GM06990 (cell line): ENCODE measurements at places on chromosomes 5 and 9.

DNA sequence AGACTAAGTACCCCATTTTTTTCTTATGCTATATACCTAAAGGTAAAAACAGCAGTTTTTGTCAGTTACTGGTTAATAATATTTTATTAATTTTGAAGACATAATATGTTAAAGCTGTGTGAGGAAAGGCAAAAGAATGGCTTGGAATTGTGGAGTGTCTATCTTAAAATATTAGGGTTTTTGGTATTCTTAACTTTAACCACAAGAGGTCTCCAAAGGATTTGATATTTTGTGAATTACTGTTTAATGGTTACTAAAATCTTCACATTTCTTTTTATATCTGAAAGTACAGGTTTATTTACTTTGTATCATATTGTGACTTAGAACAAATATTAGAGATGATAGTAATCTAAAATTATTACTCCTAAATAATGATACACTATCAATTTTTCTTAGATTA lies 32.0 kb upstream of the DHFR start:
- DNase-seq: no peak

- no peak for DNase-seq
These were observed 72.7 kb downstream of the MRPL36 start for GRCh38 chr5:1726956-1727355.

- DNase-seq: no peak
These were observed 121.7 kb downstream of the NREP start for GRCh38 chr5:111635151-111635902.

- DNase-seq: no peak
These were observed 56.8 kb upstream of the TMEM252 start for GRCh38 chr9:68597362-68597997.

DNA sequence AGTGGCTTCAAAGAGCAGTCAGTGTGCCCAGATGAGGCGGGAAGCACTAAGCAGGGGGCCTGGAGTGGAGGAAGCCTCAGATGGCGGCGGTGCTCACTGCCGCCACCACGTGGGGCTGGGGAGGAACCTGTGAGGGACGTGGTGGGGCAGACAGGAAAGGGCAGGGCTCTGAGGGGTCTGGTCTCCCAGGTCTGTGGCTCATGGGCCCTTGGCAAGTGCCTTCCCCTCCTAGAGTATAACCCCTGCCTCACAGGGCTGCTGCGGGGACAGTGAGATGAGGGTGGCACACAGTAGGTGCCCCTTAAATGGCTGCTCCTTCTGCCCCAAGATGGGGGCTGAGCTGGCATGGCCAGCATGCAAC lies 26.6 kb downstream of the NR5A1 start:
- DNase-seq: peak; percentile 42

DNA sequence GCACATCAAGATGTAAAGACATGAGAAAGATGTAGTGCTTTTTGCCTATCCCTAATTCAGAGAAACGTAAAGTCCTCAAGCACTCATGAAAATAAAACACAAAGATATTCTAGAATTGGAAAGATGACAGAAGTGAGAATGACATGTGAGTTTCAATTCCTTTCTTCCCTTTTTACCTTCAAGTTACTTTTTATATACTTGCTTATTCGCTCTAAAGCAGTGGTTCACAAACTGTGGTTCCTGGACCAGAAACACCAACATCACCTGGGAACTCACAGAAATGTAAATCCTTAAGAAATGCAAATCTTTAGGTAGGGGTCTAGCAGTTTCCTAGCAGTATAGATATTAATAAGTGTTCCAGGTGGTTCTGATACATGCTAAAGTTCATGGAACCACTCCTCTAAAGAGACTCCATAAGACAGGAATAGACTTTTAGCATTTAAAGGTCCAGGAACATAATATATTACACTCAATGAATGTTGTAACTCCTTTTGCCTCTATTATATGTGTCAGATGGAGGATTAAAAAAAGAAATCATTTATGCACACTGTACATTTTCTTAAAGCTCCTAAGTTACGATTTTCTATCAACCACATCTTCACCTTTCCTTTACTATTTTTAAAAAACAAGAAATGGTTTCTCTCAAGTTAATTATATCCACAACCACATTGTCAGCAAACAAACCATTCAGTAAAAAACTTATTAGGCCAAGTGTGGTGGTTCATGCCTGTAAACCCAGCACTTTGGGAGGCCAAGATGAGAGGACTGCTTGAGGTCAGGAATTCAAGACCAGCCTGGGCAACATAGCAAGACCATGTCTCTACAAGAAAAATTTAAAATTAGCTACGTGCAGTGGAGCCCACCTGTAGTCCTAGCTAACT lies 39.9 kb downstream of the ERP44 start:
- DNase-seq: peak; percentile 78

DNA sequence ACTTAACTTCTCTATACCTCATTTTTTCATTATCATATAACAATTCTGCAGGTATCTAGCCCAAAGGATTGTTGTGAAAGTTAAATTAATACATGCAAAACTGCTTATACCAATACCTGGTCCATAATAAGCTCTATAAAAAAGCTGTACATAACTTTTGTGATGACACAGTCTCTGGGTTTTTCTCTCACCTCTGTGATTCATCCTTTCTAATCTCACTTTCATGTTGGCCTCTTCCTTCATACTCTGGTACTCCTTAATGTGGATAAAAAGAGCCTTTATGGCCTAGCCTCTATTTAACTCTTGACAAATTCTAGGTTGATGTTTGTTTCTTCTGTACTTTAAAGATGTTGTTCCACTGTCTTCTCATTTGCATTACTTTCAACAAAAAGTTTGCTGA lies 162.9 kb upstream of the ACOT12 start:
- DNase-seq: no peak

GRCh38 chr5:157069949-157070348 lies 11.0 kb upstream of the HAVCR1 start:
- DNase-seq: no peak

DNA sequence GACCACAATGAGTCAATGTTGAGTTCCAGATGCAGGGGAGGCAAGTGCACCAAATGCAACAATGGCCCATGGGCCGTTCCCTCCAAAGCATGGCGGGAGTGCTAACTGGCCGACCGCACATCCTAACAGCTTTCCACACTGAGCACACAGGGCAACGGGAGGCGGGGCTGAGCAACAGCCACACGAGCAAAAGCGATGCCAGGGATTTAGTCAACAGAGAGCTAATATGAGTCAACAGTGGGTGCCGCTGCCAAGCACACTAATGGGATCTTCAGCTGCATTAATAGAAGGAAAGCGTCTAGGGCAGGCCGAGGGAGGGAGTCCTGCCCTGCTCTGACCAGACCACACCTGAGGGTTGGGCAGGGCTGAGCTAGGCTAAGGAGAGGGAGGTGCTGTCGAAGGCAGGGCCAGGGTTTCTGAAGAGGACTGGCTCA lies 4.6 kb downstream of the EPB41L4B start:
- DNase-seq: no peak

DNA sequence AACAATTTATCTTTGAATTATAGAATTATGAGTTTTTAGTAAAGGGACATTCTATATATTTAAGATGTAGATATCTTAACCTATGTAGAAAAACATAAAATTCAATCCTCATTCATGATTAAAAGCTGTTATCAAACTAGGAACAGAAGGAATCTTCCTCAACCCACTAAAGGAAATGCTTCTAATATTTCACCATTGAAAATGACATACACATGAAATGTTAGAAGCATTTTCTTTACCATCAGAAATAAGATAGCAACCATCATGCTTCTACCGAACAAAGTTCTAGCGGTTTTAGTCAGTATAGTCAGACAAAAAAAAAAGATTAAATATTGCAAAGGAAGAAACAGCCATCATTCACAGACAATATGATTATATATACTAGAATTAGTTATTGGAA lies 32.2 kb downstream of the SHOC1 start:
- DNase-seq: no peak

DNA sequence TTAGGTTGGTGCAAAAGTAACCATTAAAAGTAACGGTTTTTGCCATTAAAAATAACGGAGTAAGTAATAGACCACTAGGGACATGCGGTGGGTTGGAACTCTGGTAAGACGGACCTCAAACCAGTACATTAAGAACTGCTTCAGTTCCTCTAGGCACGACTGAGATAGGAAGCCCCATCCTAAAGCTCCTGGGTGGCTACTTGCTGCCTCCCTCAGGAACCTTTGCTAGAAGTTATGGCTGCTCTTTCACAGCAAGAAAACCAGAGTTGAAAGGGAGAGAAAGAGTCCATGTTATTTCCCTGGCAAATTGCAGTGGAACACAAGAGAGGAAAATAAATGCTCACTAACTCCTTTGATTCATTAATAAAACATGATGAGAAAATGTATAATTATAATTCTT lies 47.6 kb downstream of the MCTP1 start:
- DNase-seq: no peak

GRCh38 chr9:108436448-108436847 lies 419.3 kb downstream of the ACTL7B start:
- DNase-seq: no peak

DNA sequence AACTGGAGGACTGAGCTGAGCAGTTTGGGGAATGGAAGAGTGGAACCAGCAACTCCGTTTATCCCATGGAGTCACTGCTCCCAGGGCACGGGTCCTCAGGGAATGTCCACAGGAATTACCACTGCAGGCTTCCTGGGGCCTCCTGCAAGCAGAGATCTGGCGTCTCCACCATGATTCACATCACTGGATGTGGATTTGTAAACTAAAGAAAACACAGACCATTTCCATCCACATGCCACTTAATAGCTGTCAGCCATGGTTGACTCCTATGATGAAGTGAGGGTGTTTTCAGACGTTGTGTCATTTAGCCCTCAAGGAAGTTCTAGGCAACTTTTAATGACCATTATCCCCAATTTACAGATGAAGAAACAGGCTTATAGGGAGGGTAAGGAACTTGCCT lies 30.2 kb downstream of the SNCAIP start:
- DNase-seq: no peak

DNA sequence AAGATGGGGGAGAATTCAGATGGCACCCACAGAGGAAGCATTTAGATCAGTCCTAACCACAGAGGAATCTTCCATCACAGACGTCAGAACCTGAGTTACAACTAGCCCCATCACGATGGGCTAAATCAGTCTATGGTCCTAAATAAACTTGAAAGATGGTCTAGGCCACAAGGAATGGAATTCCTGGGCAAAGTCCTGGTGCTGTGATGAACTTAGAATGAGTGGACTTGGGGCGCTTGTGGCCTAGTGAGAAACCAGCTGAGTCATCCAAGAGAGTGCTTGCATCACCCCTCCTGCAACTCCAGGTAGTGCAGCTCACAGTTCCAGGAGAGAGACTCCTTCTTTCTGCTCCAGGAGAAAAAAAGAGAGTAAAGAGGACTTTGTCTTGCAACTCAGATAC lies 722.9 kb upstream of the RGMB start:
- DNase-seq: no peak

GRCh38 chr9:73167614-73168013 lies 15.9 kb downstream of the ANXA1 start:
- DNase-seq: no peak

DNA sequence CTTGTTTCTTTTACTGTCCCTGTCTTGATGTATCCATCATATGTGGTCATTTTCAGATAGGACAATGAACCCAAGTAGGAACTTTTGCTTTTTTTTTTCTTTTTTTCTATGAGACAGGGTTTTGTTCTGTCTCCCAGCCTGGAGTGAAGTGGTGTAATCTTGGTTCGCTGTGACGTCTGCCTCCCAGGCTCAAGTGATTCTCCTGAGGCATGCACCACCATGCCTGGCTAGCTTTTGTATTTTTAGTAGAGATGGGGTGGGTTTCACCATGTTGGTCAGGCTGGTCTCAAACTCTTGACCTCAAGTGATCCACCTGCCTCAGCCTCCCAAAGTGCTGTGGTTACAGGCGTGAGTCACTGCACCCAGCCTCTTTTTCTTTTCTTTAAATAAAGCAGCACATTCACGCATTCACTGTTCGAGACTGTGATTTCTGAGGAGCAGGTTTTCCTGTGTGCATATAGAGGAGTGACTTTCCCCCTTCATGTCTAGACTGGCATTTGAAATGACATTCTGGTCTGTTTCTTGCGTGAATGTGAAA lies 448.5 kb downstream of the KDM4C start:
- DNase-seq: no peak

- DNase-seq: no peak
These were observed 23.7 kb upstream of the PTGES start for GRCh38 chr9:129776566-129776937.

GRCh38 chr9:98312365-98312764 lies 56.9 kb upstream of the TBC1D2 start:
- DNase-seq: no peak

GRCh38 chr5:143682246-143682905 lies 129.6 kb upstream of the HMHB1 start:
- DNase-seq: no peak

DNA sequence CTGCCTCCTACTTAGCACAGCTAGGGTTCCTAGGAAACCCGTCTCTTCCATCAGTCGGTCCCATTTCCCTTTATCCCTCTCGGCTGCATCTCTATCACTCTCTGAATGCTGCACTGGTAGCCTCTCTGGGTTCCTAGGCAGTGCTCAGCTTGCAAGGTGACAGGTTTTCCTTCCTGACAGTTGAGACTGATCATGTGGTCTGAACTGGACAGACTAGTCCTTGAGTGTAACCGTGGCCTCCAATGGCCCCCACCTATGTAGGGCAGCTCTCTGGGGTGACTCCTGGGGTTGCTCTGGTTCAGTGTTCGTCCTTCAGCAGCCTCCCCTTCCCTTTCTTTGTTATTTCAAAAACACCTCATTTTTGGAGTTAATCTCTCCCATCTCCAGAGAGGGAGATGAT lies 3.8 kb downstream of the TMEM8B start:
- DNase-seq: no peak

DNA sequence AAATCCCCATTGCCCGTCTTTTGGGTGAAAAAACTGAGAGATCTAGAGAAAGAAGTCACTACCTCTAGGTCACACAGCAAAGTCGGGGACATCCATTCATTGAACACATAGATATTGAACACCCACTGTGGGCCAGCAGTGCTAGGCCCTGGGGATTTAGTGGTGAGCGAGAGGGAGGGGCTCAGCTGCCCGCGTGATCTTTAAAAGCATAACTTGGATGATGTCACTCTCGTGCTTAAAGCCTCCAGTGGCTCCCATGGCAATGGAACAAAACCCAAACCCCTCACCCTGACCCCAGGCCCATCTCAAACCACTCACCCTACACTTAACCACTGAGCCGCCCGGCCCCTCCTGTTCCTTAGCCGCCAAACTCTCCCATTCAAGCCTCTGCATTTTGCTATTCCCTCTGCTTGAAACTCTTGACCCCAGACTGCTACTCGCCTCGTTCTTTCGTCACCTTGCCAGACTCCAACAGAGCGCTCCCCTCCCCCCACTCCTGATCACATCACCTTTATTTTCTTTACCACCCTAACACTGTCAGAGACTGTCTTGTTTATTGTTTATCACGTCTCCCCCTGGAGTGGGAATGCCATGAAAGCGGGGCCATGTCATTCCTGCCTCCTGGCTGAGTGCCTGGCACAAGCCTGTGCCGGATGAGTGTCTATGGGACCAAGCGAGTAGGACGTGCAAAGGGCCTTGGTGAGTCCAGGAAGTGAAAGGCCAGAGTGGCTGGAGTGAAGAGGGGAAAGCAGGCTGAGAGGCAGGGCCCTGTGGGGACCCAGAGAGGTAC lies 710 bp upstream of the PIP5KL1 start:
- no peak for DNase-seq
